ENCODE measurements at places on chromosomes 6 and 20.

DNA sequence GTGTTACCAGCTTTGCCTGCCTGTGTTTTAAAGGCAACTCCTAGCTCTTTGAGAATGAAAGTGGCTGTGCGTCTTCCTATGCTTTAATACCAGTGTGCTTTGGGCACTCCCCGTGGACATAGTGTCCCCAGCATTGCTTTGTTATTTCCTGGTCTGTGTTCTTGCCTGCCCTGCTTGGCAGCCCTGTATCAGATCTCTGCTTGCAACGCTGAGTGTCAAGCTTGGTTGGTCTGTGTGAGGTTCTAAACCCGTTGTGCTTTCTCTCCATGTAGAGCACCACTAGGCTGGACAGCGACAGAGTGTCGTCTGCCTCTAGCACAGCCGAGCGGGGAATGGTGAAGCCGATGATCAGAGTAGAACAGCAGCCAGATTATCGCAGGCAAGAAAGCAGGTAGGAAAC, 80.2 kb downstream of the AFDN start:
- DNase-seq: no peak

- no peak for DNase-seq
Observed at GRCh38 chr6:12509060-12509459, 207.5 kb upstream of the PHACTR1 start.

DNA sequence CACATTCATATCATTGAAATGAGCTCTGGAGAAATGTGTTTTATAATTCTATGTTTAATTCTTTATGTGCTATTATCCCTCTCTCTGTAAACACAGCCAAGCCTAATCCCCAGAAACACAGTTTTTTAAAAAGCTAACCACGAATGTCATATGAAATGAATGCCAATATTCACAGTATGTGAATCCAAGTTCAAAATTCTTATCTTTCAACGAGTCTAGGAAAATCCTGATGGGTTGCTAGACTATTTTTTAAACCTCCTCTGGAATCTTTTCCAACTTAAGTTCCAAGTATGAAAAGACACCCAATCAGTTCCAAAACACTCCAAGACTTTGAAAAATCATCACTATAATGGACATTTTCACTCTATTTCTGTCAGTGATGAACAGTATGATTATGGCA, 689.3 kb downstream of the HACE1 start:
- no peak for DNase-seq

GRCh38 chr6:168574075-168574698, 133.2 kb downstream of the SMOC2 start:
- no peak for DNase-seq

- DNase-seq: no peak
Observed at GRCh38 chr6:37357860-37358259, 4.1 kb downstream of the RNF8 start.

GRCh38 chr6:55101157-55101556, 73.2 kb upstream of the HCRTR2 start:
- DNase-seq: no peak

DNA sequence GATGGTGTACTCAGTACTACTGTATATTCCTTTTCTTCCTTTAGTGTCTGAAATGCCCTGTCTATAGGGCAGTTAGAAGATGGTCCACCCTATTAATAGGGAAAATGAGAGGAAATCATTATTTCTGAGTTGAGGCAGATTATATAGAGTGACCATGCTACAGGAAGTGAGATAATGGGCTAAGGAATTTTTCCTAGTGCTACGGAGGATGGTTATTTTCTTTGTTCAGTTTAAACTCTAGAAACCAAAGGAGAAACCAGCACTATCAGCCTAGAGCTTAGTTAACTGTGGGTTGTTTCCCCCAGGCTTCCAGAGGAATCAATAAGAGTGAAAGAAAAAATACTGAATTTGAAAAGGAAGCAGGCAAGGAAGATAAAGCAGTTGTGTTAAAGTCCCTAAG, 474 bp downstream of the TSBP1 start:
- no peak for DNase-seq

DNA sequence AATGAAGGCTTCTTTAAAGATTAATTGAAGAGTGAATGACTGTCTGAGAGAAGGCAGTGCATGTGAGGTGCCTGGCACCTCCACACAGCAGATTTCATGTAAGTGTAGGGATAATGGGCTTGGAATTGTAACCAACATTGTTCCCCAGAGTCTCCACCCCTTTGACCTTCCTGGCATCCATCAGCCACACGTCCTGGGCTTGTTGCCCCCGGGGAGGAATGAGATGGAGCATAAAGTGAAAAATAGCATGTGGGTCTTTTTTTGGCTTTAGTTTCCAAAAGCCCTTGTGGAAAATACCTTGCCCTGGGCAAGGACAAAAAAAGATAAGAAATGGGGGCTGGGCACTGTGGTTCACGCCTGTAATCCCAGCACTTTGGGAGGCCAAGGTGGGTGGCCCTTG, 242.2 kb upstream of the ECI2 start:
- DNase-seq: no peak

DNA sequence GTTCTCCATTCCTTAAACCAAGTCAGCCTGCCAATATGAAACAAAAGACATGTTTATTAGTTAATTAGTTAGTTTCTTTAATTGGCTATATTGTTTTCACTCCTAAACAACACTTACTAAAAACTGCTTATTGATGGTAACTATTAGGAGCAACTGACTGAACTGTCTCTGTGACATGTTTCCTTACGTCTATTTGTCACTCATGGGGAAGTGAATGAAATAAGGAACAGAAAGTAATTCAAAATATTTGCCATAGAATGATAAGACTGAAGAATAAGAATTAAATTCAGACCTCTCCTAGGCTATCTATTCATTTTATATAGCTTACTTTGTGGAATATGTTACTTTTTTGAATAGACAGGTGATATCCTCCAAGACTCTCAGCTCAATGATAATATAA, 217.2 kb downstream of the LAMA2 start:
- no peak for DNase-seq

- DNase-seq: no peak
Observed at GRCh38 chr6:32208996-32209395, 14.9 kb downstream of the NOTCH4 start.

- DNase-seq: no peak
Observed at GRCh38 chr6:47241742-47242482, 67.8 kb downstream of the TNFRSF21 start.

All from GM18507 (cell line).